ENCODE measurements at places on chromosomes 2 and 18.

DNA sequence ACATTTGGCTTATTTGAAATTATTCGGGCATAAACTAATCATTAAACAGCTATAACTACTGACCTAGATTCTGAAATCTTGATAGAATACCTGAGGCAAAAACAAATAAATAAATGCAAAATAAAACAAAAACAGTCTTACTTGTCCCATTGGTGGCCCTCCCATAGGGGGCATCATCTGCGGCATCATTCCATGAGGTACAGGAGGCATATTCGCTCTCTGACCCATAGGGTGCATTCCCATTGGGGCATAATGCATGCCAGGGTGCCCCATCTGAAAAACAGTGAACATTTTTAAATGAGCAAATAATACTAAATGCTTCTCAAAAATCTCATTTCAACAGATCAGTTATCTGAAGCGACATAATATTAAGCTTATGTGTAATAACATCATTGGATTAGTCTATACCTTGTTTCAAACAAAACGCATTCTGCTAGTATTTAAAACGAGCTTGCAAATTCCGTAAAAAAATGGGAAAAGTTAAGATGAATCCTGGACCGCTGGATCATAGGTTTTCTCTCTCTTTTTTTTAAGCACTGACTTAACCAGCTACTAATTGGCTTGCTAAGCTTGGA lies 1.3 kb downstream of the PRPF40A start:
- DNase-seq, result peak; percentile 55

- DNase-seq, result no peak
Measured at GRCh38 chr2:95278051-95278471, 3.8 kb downstream of the PROM2 start.

DNA sequence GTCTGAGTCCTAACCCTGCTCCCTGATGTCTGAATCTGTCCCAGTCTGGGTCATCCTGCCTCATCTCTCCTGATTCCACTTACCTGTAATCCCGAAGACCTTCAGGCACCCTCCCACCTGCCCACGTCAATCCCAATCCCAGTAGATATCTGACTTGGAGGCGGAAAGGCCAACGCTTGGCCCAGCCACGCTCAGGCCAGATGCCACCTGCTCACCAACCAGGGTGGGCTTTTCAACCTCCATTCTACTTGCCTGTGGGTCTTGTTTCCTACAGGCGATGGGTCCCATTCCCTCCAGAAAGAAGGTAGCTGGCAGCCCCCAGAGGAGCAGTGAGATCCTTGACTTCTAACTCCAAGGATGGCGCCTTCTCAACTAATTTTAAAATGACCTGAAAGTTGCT lies 59.7 kb downstream of the INPP5D start:
- DNase-seq, result no peak

- no peak for DNase-seq
Measured at GRCh38 chr18:41989508-41989907, 34.5 kb downstream of the PIK3C3 start.
